SK-MEL-5 (cell line): ENCODE measurements at places on chromosomes 5 and 9.
A peak's percentile ranks its signal among the peaks of the same experiment; 100 is the strongest.

DNA sequence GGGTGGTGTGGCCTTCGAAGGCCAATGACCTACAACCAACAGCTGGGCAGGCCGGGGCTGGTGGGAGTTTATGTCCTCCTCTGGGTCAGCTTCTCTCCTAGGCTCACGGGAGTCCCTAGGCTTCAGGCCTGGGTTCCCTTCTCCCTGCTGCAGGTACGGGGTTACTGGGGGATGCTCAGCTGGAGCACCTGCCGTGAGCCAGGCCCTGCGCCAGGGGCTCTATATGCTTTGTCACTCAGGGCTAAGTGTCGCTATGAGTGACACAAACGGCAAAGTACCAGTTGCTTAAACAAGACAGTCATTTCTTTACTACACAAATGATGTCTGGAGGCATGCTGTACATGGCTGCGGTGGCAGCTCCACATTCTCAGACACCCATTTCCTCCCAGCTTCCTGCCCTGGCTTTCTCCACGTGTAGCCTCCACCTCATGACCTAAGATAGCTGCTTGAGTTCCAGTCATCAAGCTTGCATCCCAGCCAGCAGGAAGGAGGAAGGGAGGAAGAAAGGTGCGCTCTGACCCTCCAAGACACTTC is 22.5 kb upstream of the NINJ1 start:
- no peak for DNase-seq

DNA sequence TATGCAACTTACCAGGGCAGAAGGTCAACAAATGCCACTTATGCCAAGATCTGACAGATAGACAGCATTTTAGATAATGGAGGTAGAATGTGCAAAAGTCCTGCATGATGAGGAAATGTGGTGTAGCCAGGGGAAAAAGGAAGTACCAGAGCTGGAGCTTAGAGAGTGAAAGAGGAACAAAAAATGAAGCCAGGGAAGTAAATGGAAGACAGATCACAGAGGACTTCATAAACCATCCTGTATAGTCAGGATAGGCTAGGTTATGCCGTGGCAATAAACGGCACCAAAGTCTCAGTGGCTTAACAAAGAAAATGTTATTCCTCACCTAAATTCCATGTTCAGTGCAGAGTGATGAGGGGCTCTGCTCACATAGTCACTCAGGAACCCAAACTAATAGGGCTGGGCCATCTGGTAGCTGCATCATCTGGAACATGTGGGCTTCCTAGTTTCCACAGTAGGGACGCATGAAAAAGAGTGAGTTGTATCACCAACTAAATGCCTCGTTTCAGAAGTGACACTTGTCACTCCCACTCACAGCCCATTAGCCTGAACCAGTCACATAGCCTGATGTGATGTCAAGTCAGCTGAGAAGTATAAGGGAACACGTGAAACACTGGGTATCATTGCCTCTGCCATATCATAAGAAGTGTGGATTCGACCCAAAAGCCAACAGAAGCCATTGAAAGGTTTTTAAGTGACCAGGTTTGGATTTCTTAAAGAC is 70.3 kb downstream of the SH3RF2 start:
- no peak for DNase-seq

- no peak for DNase-seq
These were observed 69.0 kb downstream of the ALDH1A1 start for GRCh38 chr9:72883875-72884274.

- no peak for DNase-seq
These were observed 45.0 kb upstream of the PRR16 start for GRCh38 chr5:120419127-120419526.

- DNase-seq: no peak
These were observed 57.1 kb downstream of the DOCK2 start for GRCh38 chr5:169694091-169694625.

- DNase-seq: no peak
These were observed 90.6 kb upstream of the ADAMTS2 start for GRCh38 chr5:179435731-179436315.

DNA sequence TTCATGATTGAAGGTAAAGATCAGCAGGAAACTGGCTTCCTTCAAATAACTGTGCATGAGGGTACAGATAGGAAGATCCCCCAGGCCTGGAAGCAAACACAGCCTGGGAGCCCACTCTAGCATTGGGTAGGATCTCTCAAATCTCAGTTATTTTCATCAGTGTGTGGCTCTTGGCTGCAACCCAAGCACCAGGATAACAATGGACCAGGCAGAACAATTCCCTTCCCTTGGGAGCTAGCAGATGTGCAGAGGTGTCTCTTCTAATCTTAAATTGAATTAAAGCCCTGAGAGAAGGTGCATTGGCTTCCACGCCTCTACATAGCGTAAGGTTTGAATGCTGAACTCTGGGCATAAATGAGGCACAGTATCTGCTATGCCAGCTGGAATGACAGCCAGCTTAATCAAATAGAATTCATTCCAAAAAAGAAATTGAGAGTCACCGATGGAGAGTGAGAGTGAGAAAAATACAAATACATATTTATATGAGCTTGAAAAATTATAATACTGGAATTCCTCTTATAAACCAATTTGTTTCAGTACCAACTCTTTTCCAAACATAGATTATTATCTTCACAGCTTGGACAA is 957.3 kb downstream of the CDH12 start:
- DNase-seq: no peak

DNA sequence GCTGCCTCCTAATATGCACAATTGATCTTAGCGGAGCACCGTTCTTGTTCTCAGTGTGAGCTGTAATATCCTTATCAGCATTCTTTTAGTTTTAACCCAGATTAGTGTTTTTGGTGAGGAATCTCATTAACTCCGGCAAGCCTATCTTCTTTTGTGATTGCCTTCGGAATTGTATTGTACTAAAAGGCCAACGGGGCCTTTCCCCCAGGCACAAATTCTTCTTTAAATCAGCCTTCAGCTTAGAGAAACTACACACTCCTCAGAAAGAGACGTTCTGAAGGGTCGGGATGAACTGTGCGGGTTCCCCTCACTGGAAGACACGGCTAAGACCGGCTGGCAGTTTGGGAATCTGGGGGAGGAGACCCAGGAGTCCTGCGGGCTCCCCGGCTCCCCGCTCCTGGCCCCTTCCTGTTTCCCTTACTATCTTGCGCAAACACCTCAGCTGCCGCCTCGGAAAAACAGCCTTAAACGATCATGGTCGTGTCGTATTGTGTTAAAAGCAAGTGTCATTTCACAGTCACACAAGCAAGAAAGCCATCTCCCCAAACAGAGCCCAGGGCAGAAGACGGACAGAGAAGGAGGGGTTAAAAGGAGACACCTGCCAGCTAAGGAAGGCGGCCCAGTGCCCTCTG is 353.1 kb upstream of the IRX2 start:
- DNase-seq: no peak

GRCh38 chr9:98251551-98251950 is 3.9 kb downstream of the TBC1D2 start:
- DNase-seq: no peak

GRCh38 chr9:134985451-134985850 is 67.7 kb upstream of the FCN1 start:
- no peak for DNase-seq

GRCh38 chr5:83401122-83401731 is 70.3 kb upstream of the VCAN start:
- no peak for DNase-seq

- DNase-seq: peak; percentile 62
These were observed 1.1 kb downstream of the UGCG start for GRCh38 chr9:111897601-111898137.

- no peak for DNase-seq
These were observed 63.4 kb upstream of the RNU6ATAC start for GRCh38 chr9:134227451-134228411.
